A549 treated with RU486 at 1 μM for 4 hours (cell line): ENCODE measurements at places on chromosomes 3 and 15. TPM values are rescaled to one million over a fixed set of nuclear protein-coding genes. Genes with fewer than 3 reads are reported as not detected.

Gene DPPA4
- not detected in 5 replicates for total RNA-seq

Gene EFHB
- total RNA-seq = 0.29 to 1.2 TPM (median 0.51 TPM) in 5 replicates

Gene FAM107A
- total RNA-seq = not detected in 5 replicates

Gene GRK7
- 0.03 to 0.09 TPM in 2 of 5 replicates, not detected in the others for total RNA-seq

Gene MESP2
- total RNA-seq = 0.26 to 0.67 TPM (median 0.42 TPM) in 5 replicates
